ENCODE measurements at places on chromosomes 7 and 10.
A peak's percentile ranks its signal among the peaks of the same experiment; 100 is the strongest.

DNA sequence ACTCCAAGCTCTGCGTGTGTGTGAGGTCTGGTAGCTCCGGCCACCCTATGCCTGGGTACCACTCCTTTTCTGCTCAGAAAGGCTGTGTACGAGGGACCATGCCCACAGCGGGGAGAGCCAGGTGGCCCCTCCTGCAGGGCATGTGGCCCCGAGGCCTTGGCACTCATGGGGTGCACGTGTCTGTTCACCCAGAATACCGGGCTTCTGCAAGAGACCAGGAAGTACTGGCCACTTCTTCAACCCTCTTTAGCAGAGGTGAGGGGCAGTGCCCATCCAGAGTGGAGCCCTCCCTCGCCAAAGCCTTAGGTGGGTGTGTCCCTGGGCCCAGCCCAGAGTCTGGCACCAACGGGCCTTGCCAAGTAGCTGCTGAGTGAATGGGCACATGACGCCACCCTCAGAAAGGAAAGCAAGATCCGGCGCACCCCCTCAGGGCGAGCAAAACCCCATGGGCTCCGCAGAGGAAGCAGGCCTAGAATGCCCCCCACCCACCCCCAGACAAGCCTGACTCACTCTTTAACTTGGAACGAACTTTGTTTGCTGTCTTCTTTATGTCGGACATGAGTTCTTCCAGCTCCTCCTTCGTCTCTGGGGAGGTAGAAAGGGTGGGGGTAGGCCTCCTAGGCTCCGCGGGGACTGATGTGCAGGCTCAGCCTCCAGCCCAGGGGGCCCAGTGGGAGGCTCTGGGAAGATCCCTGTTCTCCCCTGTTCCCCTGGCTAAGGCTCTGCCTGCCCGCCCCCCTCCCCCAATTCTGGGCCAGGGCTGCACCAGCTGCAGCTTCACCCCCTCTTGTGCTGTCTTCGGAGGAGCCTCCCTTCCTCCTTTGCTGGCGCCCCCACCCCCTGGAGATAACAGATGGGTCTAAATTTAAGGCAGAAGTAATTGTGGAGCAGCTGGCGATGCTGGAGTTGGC lies 14.6 kb downstream of the STX1A start:
- no peak for DNase-seq

DNA sequence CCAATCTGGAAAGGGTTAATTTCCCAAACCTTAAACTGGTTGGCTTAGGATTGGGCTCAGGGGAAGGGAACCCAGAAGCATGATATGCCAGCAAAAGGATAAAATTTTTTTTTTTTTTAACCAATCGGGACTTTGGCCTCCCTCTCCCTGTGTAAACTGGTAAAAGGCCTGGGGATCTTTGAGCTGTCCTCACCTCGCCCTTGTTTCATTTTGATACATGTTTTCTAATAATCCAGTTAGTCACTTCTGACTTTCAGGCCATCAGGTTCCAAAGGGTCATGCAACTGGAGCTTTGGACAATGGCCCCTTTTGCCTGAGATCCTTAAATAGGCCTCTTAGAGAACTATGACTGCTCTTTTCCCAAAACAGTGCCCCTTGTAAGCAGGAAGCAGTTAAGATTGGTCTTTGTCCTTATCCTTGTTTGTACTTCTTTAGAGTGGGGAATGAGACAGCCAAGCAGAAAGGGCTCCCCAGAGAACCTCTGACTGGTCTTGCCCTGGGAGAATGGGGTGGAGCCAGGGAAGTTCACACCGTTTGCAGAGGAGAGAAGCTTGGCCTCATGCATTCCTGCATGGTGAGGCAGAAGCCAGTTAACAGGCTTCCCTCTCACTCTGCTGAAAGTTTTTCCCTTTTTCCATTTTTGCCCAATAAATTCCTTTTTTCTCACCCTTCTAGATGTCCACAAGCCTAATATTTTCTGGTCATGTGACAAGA lies 424.2 kb upstream of the CNTNAP2 start:
- peak; percentile 46 for DNase-seq

DNA sequence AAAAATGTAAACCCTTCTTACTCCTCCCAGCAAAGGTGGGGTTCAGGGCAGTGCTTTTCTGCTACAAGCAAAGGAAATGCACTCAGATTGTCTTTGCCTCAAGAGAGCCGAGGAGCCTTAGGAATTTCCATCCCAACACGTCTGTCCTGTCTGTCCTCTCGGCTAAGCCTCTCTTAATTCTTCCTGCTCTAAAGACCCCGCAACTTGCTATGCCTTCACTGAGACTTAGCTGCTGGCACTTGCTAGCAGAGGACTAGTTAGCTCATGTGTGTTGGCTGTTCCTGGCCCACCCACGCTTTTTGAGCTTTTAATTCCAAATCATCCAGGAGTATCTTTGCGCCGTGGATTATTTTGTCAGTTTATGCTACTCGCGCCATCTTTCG lies 481 bp upstream of the NPM3 start:
- no peak for DNase-seq

GRCh38 chr10:118115701-118116100 lies 69.0 kb upstream of the RAB11FIP2 start:
- no peak for DNase-seq

DNA sequence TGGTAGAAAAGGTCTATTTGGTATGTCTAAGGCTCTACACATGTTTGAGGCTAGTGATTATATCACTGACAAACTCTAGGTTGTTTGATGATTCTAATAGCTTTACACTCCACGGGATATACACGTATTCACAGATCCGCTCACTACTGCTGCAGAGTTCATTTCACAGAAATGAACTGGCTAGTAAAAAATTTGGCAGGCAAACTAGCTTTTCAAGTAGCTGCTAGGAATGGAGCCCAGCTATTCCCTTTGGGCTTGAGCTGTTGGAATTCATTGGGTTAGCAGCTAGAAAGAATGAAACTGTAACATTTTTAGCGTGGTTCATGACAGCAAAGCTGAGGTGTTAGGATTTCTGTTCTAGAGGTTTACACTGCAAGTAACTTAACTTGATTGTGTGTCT lies 37.6 kb downstream of the R3HCC1L start:
- DNase-seq, result no peak
